ENCODE measurements at places on chromosomes 2 and 18.

- no peak for DNase-seq
Measured at GRCh38 chr2:148675708-148676107, 31.2 kb downstream of the EPC2 start.

- DNase-seq, result no peak
Measured at GRCh38 chr2:121294881-121295840, 10.2 kb upstream of the TFCP2L1 start.

GRCh38 chr2:84906108-84906899 lies 848 bp downstream of the TMSB10 start:
- DNase-seq, result no peak

DNA sequence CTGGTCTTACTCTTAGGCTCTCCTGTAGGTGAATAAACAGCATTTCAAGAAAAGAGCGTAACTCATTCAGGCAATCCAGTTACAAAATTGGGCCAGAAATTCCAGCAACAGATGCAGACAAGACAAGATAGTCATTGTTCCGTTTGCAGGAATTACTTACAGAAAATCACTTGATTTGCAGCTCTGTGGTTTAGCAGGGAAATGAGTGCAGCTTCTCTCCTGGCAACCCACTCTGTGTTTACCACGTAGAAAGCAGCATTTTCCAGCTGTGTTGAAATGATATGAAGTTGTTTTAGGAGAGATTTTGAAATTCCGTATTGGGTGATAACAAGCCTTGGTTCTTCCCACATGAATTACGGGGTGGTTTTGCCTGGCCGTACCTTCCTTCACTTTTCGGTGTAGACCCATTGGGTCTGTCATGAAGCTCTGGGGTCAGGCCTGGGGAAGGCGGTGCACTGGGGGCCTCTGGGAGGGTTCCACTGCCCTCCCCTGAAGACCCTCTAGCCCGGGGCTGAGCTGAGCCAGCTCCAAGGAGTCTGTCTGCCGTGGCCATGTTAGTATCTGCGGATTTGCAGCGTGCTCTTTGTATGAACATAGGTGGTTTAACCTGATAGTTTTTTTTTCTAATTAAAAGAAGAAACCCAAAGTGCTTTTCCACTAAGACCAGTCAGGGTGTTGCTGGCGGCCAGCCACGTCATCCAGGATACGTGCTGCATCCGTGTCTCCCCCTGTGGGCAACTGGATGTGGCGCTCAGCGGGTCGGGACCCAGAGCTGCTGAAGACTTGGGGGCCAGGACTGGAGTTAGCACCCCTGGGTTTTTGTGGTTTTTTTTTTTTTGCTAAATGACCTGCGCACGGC lies 58.9 kb upstream of the KCNG2 start:
- DNase-seq, result no peak

DNA sequence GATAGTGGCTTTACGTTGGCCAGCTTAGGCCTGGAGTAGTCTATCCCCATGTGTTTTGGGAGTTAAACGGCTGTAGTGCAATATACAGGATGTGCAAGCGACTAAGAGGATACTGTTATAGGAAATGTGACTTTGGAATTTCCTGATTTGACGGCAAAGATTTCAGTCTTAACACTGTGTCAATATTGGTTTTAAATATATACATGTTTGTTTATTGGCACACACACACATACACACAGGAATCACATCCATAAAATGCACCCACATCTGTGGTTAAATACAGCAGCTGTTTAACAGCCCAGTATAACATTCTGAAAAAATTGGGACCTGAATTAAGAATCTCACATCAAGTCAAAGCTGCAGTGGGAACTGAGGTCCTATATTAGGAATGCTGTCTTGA lies 347.1 kb downstream of the TXNL1 start:
- DNase-seq, result no peak
